ENCODE measurements at places on chromosomes 3 and 15. TPM values are rescaled to one million over a fixed set of nuclear protein-coding genes. Genes with fewer than 3 reads are reported as not detected.
A peak's percentile ranks its signal among the peaks of the same experiment; 100 is the strongest.

TJP1 gene
- 89.6 TPM for total RNA-seq

SCG3 gene
- not detected for total RNA-seq

CMTM8 gene
- 5.6 TPM for total RNA-seq

ALS2CL gene
- 8.4 TPM for total RNA-seq

DNA sequence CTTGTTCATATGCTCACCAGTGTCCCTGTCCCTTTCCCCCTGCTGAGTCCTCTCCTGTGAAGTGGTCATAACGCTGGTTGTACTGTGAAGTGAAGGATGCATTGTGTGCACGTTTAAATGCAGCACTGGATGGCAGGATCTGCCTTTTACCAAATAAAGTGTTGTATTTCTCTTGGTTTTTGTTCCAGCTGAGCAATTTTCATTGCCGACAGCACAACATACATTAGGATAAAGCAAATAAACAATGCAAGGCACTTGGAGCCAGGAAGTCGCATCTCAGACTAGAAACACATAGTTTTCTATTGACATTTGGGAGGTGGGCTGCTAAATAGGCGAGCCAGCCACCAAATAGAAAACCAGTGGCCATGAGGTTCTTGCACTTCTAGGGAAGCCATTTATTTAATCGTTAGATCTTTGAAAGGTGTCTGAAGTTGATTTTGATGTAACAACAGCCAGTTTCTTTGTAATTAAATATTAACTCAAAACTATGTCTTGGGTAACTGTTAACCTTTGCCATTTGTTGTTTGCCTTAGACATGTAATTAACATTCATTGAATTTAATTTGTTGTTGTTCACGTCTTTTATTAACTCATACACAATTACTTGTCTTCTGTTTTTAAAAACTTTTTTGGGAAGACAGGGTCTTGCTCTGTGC, 185.3 kb downstream of the FNDC3B start:
- no peak for DNase-seq

- peak; percentile 94 for DNase-seq
Measured at GRCh38 chr3:52052831-52053306, 3.5 kb downstream of the DUSP7 start.

CCR2 gene
- 3.3 TPM for total RNA-seq

SLC22A14 gene
- 0.48 TPM for total RNA-seq

DNA sequence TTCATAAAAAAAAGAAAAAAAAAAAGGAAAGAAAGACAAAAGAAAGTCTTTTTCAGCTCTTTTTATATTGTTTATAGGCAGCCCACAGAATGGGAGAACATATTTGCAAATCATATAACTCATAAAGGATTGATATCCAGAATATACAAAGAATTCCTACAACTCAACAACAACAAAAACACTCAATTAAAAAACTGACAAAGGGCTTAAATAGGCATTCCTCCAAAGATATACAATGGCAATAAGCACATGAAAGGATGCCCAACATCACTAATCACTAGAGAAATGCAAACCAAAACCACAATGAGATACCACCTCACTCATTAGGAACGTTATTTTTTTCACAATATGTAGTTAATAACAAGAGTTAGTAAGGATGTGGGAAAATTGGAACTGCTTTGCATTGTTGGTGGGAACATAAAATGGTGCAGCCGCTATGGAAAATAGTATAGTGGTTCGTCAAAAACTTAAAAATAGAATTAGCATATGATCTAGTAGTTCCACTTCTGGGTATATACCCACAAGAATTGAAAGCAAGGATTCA, 54.2 kb upstream of the CMTM8 start:
- DNase-seq: no peak

GRCh38 chr15:26049900-26050657, 187.0 kb upstream of the ATP10A start:
- no peak for DNase-seq
